ENCODE measurements at places on chromosomes 12 and 14.

DNA sequence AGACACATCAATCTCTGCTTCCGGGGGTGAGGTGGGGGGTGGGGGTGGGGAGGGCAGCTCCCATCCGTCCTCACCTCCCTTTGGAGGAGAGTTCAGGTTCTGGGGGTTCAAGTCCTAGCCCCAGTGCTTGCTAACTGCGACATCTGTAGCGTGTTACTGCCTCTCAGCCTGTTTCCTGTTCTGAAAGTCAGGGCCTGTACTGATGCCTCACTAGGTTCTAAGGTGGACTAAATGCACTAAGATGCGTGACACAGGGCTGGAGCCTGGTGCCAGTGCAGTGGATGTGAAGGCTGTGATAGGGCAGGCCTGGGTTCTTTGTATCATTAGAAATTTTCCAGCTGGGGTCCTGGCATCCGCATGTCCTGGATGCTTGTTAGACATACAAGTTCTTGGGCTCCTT is 17.3 kb upstream of the TDRD9 start:
- no peak for DNase-seq

- DNase-seq = no peak
Measured at GRCh38 chr12:12230275-12230674, 36.6 kb downstream of the LRP6 start.

DNA sequence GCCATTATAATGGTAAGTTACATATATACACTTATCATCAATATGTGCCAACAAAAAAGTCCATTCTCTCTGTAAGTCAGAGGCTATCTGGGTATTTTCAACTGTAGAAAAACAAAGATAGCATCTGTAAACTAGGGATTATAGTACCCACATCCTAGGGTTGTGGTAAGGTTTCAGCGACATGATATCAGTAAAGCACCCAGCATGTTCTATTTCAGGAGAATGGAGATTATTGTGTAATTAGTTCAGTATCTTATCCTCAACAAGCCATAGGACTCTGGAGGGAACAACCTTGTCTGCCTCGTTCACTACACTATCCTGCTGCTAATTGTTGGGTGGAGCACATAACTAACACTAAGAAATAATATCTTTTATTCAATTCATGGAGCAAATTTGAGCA is 19.7 kb upstream of the CKAP4 start:
- DNase-seq = no peak

GRCh38 chr12:112964067-112964670 is 14.2 kb upstream of the OAS2 start:
- DNase-seq = no peak

DNA sequence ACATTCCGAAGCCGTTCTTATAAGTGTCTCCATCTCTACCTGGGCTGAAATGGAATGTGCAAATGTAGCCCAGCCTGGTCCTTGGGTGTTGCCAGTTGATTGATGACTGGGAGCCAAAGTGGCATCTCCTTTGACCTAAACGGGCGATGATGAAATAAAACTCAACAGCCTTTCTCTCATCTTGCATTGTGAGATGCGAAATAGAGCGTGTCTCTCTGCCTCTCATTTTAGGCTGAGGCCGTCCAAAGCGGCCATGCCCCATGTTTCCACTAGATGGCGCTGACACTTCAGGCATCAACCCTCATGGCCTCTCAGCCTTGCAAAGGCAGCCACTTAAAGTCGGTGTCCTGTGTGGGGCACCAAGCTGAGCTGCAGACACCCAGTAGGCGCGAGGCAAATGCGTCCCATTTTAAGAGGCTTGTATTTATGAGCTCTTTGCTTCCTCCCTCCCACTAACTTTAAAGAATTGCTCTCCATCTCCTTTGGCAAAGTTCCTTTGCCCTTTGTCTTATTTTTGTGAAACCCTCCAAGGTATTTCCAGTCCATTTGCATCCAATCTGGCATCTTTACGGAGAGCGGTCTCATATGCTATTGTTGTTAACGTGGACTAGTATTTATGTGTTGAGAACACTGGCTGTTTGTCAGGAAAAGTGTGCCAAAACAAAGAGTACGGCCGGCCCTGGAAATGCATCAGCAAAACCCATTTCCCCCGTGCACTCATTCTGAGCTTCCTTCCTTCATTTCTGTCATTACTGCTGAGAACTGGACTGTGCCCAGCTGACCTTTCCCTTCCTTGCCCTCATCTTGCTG is 25.0 kb downstream of the GPRC5A start:
- peak; percentile 21 for DNase-seq
